SK-N-MC (cell line): ENCODE measurements at places on chromosomes 7 and 10.

- DNase-seq, result no peak
Observed at GRCh38 chr10:70459061-70459773, 17.7 kb upstream of the NODAL start.

- no peak for DNase-seq
Observed at GRCh38 chr7:133688483-133689239, 435.8 kb downstream of the EXOC4 start.

GRCh38 chr7:112782498-112782897, 7.7 kb downstream of the TMEM168 start:
- DNase-seq, result no peak

GRCh38 chr7:143216151-143216550, 5.7 kb upstream of the TAS2R40 start:
- no peak for DNase-seq

- no peak for DNase-seq
Observed at GRCh38 chr7:5767066-5767465, 14.4 kb downstream of the RNF216 start.

DNA sequence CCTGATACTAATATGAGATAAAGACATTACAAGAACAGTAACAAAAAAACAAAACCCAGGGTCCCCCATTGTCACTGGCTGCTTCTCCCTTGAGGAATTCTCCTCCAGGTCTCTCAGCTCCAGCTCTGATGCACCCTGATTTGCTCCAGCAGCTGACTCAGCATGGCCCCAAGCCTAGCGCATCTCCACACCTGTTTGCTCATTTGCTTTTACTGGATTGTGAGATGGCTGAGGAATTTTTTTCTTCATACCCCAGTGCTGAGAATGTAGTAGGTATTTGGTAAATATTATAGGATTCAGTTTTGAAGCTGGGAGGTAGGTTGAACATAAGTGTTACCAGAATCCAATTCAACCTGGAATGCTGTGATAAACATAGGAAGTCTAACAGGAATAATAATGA, 171.9 kb downstream of the PKD1L1 start:
- DNase-seq, result no peak

GRCh38 chr10:49075743-49076142, 39.6 kb downstream of the VSTM4 start:
- DNase-seq, result no peak

GRCh38 chr10:32338262-32338661, 8.7 kb downstream of the EPC1 start:
- no peak for DNase-seq

- no peak for DNase-seq
Observed at GRCh38 chr7:2033586-2034135, 199.1 kb downstream of the MAD1L1 start.

GRCh38 chr10:78437998-78438906, 404.6 kb downstream of the RPS24 start:
- no peak for DNase-seq

GRCh38 chr7:88761779-88762178, 2.3 kb downstream of the ZNF804B start:
- DNase-seq, result no peak

- no peak for DNase-seq
Observed at GRCh38 chr7:151107882-151108281, 21.6 kb downstream of the AGAP3 start.

DNA sequence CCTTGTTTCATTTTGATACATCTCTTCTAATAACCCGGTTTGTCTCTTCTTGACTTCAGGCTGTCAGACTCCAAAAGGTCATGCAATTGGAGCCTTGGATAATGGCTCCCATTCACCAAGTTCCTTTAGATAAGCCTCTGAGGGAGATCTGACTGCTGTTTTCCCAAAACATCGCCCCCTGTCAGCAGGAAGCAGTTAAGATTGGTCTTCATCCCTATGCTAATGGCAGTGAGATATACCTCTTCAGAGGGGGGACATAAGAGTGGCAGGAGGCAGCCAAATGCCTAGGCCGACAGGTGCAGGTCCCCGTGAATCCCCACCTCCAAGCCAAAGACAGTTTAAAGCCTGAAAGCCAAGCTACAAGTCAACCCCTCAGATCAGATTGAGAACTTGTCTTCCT, 144.6 kb downstream of the WDR11 start:
- no peak for DNase-seq

DNA sequence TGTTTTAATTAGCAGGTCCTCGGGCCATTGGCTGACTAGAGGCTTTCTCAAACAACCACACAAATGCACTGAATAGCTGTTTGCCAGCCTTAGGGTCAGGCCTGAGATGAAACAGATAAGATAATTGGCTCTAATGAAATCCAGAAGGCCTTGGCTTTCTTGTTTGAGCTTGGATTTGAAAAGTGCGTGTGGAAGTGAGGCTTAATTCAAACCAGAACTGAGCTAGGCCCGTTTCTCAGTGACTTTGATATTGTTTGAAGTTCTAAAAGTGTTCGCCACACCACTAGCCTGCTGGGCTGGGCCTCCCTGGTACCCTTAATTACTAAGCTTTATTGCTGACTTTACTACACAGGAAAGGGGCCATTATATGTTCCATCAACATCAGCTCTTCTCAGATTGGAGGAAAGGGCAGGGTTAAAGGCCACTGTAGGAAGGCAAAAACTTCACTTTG, 270.6 kb downstream of the TWIST1 start:
- peak; percentile 96 for DNase-seq

- DNase-seq, result no peak
Observed at GRCh38 chr10:2118201-2118600, 380.9 kb upstream of the ADARB2 start.

DNA sequence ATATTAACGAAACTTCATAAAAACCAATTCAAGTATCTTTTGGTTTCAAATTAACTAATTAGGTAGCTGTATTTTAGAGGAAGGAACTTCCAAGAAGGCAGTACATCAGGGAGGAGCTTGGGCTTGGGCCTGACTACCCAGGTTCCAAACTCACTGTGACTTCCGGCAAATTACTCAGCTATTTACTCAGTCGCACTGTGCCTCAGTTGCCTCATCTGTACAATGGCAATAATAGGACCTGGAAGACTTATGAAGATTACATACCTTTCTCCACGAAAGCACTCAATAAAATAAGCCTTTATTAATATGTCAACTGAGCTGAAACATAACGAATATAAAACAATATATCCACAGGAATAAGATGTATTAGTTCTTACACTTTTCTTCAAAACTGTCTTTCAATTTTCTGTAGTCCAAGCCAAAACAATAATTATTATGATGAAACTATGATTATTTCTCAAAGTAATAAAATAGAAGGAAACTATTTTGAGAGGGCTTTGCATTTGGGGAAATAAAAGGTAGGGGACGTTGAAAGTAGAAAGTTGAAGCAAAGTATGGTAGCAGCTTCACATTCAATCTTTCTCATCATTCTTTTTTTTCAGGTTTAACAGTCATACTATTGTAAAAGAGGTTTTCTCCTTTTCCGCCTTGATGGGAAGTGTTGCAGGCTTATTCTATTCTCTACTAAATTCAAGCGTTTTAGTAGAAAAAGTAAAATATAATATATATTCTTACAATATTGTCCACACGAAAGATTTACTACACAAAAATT, 10.5 kb upstream of the EBLN1 start:
- DNase-seq, result no peak

- no peak for DNase-seq
Observed at GRCh38 chr7:127678337-127678736, 26.3 kb downstream of the SND1 start.

- no peak for DNase-seq
Observed at GRCh38 chr7:152924238-152924637, 164.7 kb downstream of the ACTR3B start.

DNA sequence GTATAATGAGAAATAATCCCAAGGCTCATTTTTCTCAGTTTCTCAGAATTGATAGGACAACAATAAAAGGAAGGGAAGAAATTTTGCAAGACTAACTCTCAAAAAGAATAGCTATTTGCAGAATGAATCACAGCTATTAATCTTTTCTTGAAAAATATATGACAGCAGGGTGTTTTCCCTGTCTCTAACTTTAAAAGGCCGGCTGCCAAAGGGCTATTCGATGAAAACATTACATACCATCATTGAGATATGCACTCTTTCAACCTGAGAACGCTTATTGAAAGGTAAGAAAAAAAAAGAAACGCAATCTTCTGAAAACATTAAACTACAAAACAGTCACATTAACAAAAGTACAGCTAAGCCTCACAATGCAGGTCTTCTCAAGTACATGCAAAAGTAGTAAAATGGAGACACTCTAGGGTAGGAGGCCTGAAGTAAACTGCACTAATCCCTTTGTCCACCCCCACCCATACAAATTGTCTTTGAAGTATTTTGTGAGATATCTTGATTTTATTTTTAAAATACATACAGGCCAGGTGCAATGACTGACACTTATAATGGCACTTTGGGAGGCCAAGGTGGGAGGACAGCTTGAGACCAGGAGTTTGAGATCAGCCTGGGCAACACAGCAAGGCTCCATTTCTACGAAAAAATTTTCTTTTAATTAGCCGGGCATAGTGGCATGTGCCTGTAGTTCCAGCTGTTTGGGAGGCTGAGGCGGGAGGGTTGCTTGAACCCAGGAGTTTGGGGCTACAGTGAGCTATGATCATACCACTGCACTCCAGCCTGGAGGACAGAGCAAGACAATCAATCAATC, 83.0 kb downstream of the PARD3 start:
- DNase-seq, result no peak

DNA sequence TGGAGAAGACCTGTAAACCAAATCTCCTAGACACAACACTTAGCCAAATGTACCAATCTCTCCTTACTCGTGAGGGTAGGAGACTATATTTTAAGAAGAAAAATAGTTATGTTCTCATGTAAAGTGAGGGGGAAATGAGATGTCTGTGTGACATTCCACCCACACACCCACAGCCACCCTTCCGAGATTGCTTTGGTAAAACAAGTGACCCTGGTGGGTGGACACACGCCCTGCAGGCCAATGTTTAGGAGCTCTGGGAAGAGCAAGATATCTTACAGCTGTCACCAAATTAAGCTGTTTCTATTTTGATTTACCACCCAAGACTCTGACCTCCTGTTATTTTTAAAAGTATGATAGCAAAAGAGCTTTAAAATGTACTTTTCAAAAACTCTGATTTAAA, 147.2 kb upstream of the PFKP start:
- DNase-seq, result no peak

DNA sequence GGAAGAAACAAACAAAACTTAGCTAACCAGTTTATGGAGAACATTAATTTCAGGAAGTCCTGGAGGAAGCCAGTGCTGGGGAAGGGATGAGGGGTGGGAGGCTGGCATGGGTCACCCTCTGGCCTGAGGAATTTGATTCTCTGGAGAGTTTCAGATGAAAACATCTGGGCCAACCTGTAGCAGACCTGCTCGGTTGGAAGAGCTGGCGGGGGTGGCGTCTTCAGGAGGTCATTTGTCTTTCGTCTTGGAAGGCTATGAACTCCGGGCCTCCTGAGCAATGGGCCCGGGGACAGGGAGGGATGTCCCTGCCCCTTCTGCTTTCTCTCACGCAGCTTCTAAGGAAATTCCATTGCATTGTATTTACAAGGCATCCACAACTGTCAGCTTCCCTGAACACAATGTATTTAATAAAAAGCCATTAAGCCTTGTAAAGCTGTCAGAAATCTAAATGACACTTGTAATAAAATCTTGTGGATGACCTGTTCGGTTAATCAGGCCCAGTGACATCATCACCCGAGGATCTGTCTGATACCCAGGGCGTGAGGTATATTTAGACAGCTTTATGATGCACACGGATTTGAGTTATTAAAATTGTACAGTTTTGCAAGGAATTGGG, 250.5 kb downstream of the RAB11FIP2 start:
- DNase-seq, result no peak

GRCh38 chr10:49058463-49059255, 56.7 kb downstream of the VSTM4 start:
- no peak for DNase-seq

- no peak for DNase-seq
Observed at GRCh38 chr10:121351540-121351939, 246.7 kb downstream of the FGFR2 start.

DNA sequence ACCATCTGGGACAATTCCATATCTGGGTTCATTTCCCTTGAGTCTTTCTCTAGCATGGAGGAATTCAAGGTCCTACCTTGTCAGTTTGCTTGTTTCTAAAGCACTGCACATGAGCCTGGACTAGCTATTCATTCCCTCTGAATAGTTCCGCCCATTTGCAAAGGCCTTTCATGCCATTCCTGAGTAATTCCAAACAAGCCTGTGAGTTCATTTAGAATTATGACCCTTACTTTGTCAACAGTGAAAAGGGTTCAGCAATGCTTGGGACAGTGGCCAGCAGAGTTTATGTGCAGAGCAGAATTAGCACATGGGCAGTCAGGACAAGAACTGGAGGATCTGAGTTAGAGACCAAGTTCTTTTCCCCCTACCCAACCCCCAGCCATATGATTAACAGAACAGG, 27.9 kb upstream of the CRTAC1 start:
- DNase-seq, result no peak

- DNase-seq, result no peak
Observed at GRCh38 chr10:80642661-80643060, 105.0 kb downstream of the SH2D4B start.

- no peak for DNase-seq
Observed at GRCh38 chr10:97494863-97495506, 3.2 kb downstream of the MMS19 start.

- no peak for DNase-seq
Observed at GRCh38 chr7:105224884-105225651, 163.7 kb downstream of the SRPK2 start.

DNA sequence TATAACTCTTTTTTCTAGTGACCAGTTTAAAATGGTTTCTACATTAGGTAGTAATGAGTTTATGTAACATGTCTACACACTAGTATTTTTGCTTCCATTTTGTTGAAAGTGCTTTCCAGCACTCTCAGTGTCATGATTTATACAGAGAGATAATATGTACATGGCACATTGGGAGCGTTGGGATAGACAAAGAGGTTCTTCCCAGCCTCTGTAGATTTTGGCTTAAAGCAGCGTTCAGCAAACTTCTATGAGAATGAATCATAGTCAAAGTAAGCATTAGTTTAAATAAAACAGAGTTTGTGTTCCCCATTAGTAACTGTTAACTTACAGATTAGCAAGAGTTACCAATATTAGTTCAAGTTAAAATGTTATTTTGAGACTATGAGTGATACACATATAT, 43.9 kb downstream of the SEPTIN14 start:
- no peak for DNase-seq

DNA sequence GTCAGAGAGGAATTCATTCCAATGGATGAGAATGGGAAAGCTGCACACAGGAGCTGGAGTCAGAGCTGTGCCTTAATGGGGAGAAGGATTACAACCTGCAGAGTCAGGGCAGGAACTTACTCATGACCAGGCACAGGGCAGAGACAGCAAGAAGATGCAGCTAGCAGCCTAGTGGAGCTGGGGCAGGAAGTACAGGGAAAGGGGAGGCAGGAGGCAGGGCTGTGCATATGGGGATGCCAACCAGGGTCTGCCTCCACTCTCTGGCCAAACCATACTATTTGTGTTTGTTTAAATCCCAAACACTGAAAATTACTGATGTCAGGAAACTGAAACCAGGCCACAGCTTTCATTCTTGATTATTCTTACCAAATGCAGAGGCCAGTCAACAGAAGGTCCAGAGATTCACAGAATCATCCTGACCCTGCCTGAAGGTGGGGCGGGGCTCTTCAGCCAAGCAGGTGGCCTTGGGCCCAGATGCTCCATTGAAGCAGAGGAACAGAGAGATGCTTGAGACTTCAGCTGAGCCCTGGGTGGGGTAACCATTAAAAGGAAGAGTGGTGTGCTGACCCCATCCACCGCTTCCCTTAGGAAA, 461.9 kb downstream of the KCNMA1 start:
- no peak for DNase-seq

GRCh38 chr10:133324857-133325260, 11.8 kb downstream of the CALY start:
- DNase-seq, result no peak

- DNase-seq, result no peak
Observed at GRCh38 chr10:116460219-116460618, 32.6 kb downstream of the PNLIPRP3 start.
